Breast epithelium (tissue), 4 donors: ENCODE measurements at places on chromosomes 1 and 21. TPM values are rescaled to one million over a fixed set of nuclear protein-coding genes. Genes with fewer than 3 reads are reported as not detected.
A peak's percentile ranks its signal among the peaks of the same experiment; 100 is the strongest.

GRCh38 chr1:56645677-56646305, 677 bp downstream of the PRKAA2 start:
- no peak for DNase-seq

LCE2B gene
- total RNA-seq = not detected

DNA sequence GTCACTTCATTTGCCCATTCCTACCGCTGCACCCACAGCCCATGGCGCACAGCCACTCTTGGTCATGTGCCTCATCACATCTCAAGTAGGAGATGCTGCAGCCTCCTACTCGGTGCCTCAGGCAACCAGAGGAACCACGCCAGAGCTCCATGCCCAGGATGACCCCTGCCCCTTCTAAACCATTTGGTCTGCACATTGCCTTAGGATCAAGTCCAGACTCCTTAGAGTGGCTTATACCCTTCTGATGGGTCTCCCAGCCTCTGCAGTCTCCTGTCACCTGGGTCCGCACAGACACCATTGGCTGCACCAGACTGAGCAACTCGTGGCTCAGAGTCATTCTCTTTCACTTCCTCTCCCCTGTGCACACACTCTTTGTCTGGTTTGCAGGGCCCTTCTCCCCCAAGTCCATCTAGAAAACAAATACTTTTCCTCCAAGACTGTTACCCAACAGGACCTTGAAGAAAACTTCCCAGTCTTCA, 2.2 kb upstream of the ADORA3 start:
- DNase-seq = no peak

GRCh38 chr1:192506741-192507155, 68.8 kb upstream of the RGS1 start:
- no peak for DNase-seq

GRCh38 chr1:19723874-19724273, 59.2 kb downstream of the HTR6 start:
- DNase-seq = no peak

GRCh38 chr1:39129514-39129913, 75.0 kb upstream of the MACF1 start:
- no peak for DNase-seq

- DNase-seq = peak; percentile 77
Observed at GRCh38 chr1:11790880-11791715, 14.7 kb downstream of the MTHFR start.

- no peak for DNase-seq
Observed at GRCh38 chr1:36211841-36212240, 12.4 kb upstream of the THRAP3 start.

DNA sequence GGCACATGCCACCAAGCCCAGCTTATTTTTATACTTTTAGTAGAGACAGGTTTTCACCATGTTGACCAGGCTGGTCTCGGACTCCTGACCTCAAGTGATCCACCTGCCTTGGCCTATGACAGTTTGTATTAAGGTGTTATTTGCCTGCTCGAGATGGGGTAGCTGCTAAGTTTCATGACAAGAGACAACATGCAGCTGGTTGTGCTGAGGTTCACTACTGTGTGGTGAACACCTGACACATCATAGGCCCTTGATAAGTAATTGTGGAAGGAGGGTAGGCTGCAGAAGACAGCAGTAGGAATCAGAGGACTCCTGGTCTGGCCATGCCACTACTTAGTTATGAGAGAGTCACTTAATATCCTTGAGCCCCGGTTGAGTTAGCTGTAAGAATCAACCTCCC, 46.2 kb downstream of the PLPP3 start:
- DNase-seq = no peak

NTRK1 gene
- total RNA-seq = 0.73 TPM

- DNase-seq = no peak
Observed at GRCh38 chr1:200038981-200039848, 11.7 kb downstream of the NR5A2 start.

C1orf105 gene
- not detected for total RNA-seq

DNA sequence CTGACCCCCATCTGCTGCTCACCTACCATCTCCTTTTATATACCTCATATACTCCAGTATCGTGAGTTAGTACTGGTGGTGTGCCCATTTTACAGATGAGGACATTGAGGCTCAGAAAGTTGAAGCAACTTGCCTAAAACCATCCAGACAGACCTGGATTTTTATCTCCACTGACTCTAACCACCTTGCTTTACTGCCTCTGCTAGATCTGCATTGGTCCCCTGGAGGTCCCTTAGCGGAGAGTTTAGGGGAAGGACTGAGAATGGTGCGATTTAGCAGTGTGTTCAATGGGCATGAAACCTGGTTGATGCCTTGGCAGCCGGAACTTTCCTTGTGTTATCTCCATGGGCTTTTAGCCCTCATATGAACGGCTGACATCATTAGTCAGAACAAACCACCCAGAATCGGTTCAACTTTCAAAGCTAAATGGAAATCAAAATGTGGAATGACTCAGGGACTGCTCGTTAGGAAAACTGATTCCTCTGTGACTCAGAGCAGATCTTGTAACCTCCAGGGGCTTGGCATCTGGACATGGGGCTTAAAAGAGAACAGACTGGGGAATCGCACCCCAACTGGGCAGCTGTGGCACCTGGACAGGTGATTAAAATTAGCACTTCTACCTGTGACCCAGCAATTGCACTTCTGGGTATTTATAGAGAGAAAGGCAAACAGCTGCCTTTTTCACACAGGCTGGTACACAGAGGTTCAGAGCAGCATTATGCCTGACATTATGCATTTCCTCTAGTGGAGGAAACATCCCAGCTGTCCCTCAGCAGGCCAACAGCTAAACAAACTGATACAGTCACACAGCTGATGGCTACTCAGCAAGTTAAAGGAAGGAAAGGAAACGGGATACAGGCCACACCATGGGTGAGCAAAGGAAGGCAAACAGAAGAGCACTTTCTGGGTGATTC, 25.3 kb downstream of the TMEM51 start:
- no peak for DNase-seq

DNA sequence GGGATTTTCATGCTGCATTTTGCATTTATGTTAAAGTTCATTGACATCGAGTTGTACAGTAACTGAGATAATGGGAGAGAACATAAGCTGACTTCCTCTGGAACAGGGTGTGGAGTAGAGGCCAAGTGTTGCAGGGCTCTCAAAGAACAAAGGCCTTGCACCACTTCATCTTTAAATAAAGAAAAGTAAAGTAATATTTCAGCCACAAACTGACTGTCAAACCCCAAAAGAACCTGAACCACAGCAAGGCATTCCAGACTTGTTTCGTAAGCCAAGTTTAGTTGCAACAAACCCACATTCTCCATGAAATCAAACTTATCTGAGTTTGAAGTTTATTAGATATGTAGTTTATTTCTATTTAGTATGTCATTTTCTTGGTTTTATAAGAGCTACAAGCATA, 19.1 kb upstream of the HMGCS2 start:
- no peak for DNase-seq

GRCh38 chr21:31609081-31609480, 50.4 kb upstream of the SOD1 start:
- DNase-seq = no peak

RNU5D-1 gene
- not detected for total RNA-seq

VHLL gene
- total RNA-seq = not detected

CYP4A11 gene
- total RNA-seq = 0.29 TPM

- no peak for DNase-seq
Observed at GRCh38 chr1:184878002-184878401, 96.3 kb downstream of the NIBAN1 start.

SPATA21 gene
- not detected for total RNA-seq

- no peak for DNase-seq
Observed at GRCh38 chr1:175078629-175079028, 11.0 kb downstream of the TNN start.

- DNase-seq = no peak
Observed at GRCh38 chr1:109151146-109151990, 37.5 kb downstream of the ELAPOR1 start.

DNA sequence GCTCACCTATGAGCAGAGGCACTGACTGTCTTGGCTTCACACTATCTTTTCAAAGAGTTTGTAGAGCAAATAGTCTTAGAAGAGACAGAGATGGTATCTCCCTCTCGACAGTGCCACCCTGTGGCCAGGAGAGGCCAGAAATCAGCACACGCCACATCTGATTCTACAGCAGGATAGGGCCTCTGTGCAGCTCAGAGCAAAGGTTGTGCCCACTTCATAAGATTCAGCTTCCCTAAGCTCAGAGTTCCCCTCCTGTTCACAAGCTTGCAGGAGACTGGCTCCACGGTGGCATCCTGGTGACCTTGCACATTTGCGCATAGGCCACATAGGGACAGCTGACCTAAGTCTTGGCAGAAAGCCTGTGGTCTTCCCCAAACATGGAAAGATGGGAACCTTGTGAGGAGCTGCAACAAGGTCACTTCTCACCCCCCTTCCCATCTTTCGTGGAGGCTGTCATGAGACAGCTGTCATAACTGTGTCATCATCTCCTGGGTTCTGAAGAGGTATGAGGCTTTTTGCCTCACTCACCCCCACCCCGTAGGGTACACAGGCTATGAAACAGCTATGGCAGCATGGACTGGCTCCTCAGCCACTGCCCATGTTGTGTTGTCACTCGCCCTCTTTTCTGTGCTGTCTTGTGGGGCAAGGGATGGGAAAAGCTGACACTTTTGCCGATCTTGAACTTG, 3.0 kb downstream of the ITLN2 start:
- DNase-seq = no peak

- no peak for DNase-seq
Observed at GRCh38 chr1:105416261-105416660, 1640.2 kb upstream of the PRMT6 start.

DNA sequence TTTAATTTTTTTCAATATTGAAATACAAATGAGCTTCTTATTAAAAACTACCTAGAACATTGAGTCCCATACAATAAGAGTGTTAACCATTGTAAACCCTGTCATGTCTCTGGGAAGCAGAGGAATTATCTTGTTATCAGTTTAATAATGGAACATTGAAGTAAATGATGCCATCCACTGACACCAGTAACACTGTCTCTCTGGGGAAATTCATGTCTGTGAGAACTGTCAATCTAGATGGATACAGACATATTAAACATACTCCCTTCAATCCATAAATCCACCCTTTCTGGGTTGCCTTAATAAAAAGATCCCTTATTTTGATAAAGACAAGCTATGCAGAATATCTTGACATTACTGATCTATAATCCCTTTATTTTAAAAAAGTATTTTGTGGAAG, 503.2 kb downstream of the DPYD start:
- no peak for DNase-seq

- DNase-seq = no peak
Observed at GRCh38 chr21:38433471-38433870, 64.8 kb downstream of the ERG start.

ARHGEF10L gene
- 36.7 TPM for total RNA-seq

LCE1E gene
- not detected for total RNA-seq

- no peak for DNase-seq
Observed at GRCh38 chr1:202280595-202280994, 61.1 kb downstream of the UBE2T start.

- no peak for DNase-seq
Observed at GRCh38 chr1:180236698-180237509, 6.8 kb downstream of the LHX4 start.

PRR9 gene
- not detected for total RNA-seq

DNA sequence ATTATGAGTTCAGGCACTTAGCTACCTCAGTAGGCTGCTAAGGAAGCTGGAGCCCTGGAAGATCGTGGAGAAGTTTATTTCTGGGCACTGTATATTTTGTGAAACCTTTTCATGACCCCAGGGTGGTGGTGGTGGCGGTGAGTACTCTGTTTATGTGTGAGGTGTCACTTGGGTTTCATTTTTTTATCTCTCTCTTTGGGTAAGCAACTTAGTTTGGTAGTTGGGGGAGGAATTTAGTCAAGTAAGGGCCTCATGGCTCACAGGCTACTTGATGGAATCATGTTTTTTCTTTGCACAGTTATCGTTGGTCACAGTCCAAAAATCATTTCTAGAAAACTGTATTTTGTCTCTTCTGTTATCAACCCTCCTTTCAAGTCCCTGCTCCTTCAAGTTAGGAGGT, 33.9 kb downstream of the C1orf141 start:
- DNase-seq = no peak

DNA sequence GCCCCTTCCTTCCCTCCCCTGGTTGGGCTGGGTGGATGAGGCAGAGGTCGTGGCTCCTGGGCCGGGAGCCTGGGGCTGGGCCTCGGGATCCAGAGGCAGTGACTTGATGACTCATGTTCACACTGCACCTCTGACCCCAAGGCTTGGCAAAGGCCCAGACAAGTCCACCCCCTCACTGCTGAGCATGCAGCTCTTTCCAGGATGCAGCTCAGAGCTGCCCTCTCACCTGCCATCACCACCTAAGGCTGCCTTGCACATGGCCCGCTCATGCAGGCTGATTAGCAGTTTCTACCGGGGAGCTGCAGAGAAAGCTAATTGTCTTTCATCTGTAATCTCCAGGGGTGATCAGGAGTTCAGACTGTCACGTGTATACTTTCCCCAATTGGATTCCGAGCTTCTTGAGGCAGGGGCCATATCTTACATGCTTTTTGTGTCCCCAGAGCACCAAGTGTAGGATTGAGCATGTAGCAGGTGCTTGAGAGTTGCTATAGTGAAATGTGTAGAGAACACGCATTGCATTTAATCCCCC, 62.1 kb downstream of the LRRN2 start:
- no peak for DNase-seq

DNA sequence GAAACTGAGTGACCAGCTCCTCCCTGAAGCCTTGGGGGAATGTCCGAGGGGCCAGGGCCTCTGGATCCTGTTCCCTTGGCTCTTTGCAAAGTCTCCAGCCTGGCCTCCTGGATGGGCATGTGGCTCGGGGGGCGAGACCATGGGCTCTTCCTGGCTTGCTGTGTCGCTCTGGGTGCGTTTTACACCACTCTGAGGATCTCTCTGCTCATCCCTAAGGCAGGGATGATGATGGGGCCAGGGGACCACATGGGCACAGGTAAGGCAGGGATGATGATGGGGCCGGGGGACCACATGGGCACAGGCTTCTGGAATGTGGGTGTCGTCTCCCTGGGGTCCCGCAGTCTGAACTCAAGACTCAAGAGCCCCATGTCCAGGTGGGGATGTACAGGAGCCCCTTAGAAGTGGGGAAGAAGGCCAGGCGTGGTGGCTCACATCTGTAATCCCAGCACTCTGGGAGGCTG, 17.7 kb downstream of the TP73 start:
- peak; percentile 36 for DNase-seq

GRCh38 chr21:32456497-32456918, 44.0 kb downstream of the EVA1C start:
- no peak for DNase-seq

GRCh38 chr1:18161690-18162089, 54.1 kb downstream of the IGSF21 start:
- DNase-seq = no peak

RNU1-1 gene
- under 0.01 TPM for total RNA-seq

REN gene
- total RNA-seq = not detected
